Kidney tubule cell (primary cell): ENCODE measurements at places on chromosomes 11 and 22.

DNA sequence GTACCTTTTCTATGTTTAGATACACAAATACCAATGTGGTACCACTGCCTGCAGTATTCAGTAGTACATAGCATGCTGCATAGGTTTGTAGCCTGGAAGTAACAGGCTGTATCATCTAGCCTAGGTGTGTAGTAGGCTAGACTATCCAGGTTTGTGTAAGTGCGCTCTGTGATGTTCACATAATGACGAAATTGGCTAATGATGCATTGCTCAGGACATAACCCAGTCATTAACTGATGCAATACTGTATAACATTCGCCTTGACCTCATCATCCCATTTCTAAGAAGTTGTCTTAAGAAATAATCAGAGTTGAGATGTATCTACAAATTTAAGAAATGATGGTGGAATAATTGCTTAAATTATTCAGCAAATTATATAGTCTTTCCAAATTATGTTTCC is 116.0 kb upstream of the TIMP3 start:
- no peak for DNase-seq

DNA sequence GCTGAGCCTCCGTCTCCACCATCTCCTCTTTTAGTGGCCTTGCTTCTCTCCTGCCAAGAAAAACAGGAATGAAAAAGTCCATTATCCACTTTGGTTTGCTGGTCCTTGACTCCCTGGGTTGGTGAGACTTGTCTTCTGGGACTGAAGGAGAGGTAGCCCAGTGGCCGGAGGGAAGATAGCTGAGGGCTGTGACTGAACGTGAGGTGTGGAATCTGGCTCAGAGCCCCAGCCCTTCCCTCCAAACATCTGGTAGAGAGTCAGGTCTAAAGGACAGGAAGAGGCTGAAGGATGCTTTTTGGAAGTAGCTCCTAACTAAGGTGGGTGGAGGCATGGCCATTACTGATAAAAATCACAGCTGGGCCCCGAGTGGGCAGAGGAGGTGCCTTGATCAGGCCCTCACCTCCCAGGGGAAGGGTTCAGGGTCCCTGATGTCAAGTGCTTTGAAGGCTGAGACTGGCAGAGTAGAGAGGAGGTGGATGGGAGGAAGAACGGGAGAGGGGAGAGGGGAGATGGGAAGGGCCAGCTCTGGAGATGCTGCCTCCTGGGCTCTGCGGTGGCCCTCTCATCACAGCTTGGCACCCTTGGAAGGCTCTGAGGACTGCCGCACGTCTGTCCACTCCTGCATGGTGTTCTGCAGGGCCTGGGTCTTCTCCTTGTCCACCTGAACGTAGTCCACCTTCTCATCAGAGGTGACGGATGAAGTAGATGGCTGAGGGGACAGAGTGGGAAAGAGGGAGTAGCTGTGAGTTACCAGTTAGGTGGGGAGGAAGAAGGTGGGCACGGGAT is 30.2 kb downstream of the USP35 start:
- no peak for DNase-seq

- DNase-seq = no peak
These were observed 67.7 kb downstream of the DCDC1 start for GRCh38 chr11:31301549-31302510.

- DNase-seq = no peak
These were observed 22.9 kb downstream of the CDKN1C start for GRCh38 chr11:2862395-2863275.

DNA sequence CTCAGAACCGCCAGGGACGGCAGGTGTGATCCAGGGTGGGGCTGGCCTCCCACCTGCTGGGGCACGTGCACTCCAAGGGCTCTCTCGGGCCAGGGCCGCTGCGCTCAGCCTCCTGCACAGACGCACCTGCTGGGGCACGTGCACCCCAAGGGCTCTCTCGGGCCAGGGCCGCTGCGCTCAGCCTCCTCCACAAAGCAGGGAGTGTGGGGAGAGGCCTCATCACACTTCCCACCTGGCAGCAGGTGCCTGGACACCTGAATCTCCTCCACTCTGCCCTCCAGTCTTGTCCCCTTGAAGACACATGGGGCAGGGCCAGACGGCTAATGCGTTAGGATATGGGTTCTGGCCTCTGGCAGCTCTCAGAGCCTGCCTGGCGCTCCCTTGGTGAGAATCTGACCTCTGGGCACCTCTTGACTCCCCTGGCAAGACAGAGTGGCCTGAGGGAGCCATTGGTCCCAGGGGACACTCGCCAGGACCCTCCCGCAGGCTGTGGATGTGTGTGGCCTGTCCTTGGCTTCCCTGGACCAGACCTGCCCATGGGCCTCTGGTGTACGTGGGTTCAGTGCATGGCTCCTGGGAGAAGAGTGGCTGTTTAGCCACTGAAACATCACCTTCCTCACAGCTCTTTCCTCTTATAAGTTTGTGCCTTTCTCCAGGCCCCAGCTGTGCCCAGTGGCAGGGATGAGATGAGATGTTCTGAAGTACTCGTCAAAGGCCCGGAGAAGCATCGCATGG is 73.5 kb downstream of the BRD1 start:
- no peak for DNase-seq

DNA sequence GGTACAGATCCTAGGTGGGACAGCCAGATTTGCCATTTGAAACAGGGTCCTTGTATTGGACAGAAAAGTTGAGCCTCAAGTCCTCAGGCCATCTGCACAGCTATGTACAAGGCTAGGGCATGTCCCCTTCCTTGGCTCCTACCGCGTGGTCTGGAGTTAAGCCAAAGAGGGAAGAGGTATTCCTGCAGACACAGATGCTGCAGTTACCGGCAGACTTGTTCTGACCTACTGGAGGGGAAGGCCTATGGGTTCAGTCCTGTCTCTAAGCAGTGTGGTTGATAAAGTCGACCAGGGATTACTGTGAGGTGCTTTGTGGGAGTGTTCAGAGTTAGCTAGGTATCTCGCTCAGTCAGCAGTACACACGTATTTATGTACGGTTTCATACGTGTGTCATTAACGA is 180.6 kb downstream of the ADAMTS15 start:
- no peak for DNase-seq
